Right ventricle myocardium superior (tissue), 1 donor: ENCODE measurements at places on chromosomes 1 and 21. TPM values are rescaled to one million over a fixed set of nuclear protein-coding genes. Genes with fewer than 3 reads are reported as not detected.

The SLC9A1 gene
- total RNA-seq: 17.6 TPM

The F3 gene
- total RNA-seq: 21.5 TPM

The FLVCR1 gene
- total RNA-seq: 0.78 TPM

The CRYAA gene
- not detected for total RNA-seq

The PRRX1 gene
- total RNA-seq: 35.8 TPM

The PRELP gene
- total RNA-seq: 22.9 TPM

The ZNF124 gene
- 6.7 TPM for total RNA-seq

The DPM3 gene
- 49.4 TPM for total RNA-seq

The SIK1 gene
- 7.7 TPM for total RNA-seq

The SYT6 gene
- total RNA-seq: not detected

The NPPB gene
- 5.1 TPM for total RNA-seq

The SPRR4 gene
- not detected for total RNA-seq

The LAMB3 gene
- 5.0 TPM for total RNA-seq

The TPTE gene
- not detected for total RNA-seq

The TCHHL1 gene
- total RNA-seq: not detected

The GIPC2 gene
- total RNA-seq: 2.0 TPM

The FCN3 gene
- total RNA-seq: 15.8 TPM

The EXO1 gene
- total RNA-seq: 0.62 TPM

The COL11A1 gene
- not detected for total RNA-seq

The EPHA10 gene
- total RNA-seq: 0.13 TPM

The PINK1 gene
- total RNA-seq: 288 TPM

The WDR4 gene
- 4.5 TPM for total RNA-seq

The OR2L8 gene
- not detected for total RNA-seq

The NR5A2 gene
- total RNA-seq: 1.7 TPM

The UMODL1 gene
- total RNA-seq: 0.05 TPM

The OR6K3 gene
- not detected for total RNA-seq

The NOS1AP gene
- total RNA-seq: 4.6 TPM
